ENCODE measurements at places on chromosomes 3 and 15. TPM values are rescaled to one million over a fixed set of nuclear protein-coding genes. Genes with fewer than 3 reads are reported as not detected.
A peak's percentile ranks its signal among the peaks of the same experiment; 100 is the strongest.

- H3K4me3 ChIP-seq, result no peak overlapping the region
- no peak overlapping the region for H3K27ac ChIP-seq
- H3K27me3 ChIP-seq, result no peaks in the 10 kb centered on the region
- H3K4me1 ChIP-seq, result no peaks in the 10 kb centered on the region
Measured at GRCh38 chr3:181292984-181293383, 303.4 kb upstream of the DNAJC19 start.

GRCh38 chr15:78162038-78162437, 12.9 kb downstream of the IDH3A start:
- no peaks in the 10 kb centered on the region for H3K4me1 ChIP-seq
- peaks cover 7% of the 10 kb centered on the region for H3K36me3 ChIP-seq
- no peak overlapping the region for H3K4me3 ChIP-seq
- no peak overlapping the region for H3K27ac ChIP-seq

DNA sequence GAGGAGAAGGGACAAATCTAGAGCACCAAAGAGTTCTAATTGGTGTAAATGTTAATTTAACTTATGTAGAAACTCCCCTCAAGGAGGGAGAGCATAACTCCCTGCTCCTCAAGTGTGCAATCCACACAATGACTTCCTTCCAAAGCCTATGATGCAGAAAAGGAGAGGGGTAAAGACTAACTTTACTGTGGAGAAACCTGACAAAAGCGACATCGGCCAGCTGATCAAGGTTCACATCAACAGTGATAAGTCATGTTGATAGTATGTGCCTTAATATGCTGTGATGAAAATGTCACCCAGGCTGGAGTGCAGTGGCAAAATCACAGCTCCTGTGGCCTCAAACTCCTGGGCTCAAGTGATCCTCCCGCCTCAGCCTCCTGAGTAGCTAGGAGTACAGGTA, 76.5 kb downstream of the TFDP2 start:
- no peak overlapping the region for H3K4me3 ChIP-seq
- H3K36me3 ChIP-seq, result no peaks in the 10 kb centered on the region
- no peaks in the 10 kb centered on the region for H3K27me3 ChIP-seq
- no peak overlapping the region for H3K27ac ChIP-seq
- DNase-seq, result no peak

- no peak overlapping the region for H3K4me3 ChIP-seq
- H3K4me1 ChIP-seq, result peaks cover 7% of the 10 kb centered on the region
Measured at GRCh38 chr3:39143051-39143885, 10.1 kb downstream of the CSRNP1 start.

PLD1 gene
- 41.3 TPM for total RNA-seq

DNA sequence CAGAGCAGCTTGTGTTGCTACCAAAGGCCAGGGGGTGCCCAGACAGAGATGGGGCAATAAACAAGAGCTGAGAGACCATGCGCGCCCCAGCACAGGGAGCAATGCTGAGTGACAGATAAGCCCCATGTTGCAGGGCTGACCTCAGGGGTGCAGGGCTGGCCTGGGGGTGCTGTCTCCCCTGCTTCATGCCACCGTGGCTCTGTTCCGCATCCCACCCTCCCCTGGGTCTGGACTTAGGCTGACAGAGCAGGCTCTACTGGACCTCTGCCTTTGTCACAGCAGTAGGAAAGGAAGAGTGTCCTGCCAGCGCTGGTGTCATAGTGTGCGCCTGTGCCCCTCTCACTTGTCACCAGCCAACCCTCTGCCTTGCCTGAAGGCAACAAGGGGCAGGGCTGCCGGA, 67.4 kb upstream of the IQSEC1 start:
- H3K36me3 ChIP-seq, result no peaks in the 10 kb centered on the region
- no peaks in the 10 kb centered on the region for H3K27me3 ChIP-seq
- DNase-seq, result peak; percentile 50
- no peaks in the 10 kb centered on the region for H3K4me1 ChIP-seq
- H3K4me3 ChIP-seq, result no peak overlapping the region

DNA sequence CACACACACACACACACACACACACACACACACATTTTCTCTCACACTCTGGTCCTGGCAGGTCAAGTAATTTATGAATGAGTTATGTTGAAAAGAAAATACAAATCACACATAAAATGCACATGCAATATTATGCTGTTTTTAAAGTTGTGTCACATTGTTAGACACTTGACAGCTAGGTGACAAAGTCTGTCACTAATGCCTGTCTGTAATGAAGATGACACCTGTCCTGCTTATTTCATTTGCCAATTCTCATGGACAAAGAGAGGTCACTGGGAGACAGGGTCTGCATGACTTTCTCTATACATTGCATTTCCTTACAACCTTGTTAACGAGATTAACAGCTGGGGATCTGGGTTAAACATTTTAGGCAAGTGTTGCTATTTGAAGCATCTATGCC, 71.2 kb downstream of the ARPP21 start:
- no peaks in the 10 kb centered on the region for H3K4me1 ChIP-seq
- H3K36me3 ChIP-seq, result no peaks in the 10 kb centered on the region
- H3K27ac ChIP-seq, result no peak overlapping the region
- H3K4me3 ChIP-seq, result no peak overlapping the region
- DNase-seq, result no peak

DNA sequence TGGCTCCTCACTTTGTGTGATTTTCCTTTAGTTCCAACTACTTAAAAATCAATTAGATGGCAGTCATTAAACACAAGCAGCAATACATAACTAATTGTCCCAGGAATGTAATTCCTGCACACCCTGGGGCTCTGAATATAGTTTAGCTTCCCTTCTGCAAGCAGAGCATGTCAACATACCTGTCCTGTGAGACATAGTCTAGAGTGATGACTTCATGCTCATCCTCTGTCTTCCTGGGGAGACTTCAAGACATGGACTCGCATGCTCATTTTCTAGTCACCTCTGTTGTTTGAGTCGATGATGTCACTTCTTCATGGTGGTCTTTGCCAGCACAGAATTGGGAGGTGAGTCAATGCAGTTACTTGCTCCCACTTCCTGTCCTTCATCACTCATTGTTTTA, 15.7 kb downstream of the C3orf52 start:
- no peak overlapping the region for H3K4me3 ChIP-seq
- no peak overlapping the region for H3K27ac ChIP-seq
- no peaks in the 10 kb centered on the region for H3K27me3 ChIP-seq
- H3K36me3 ChIP-seq, result peaks cover 8% of the 10 kb centered on the region
- H3K4me1 ChIP-seq, result peaks cover 3% of the 10 kb centered on the region

DNA sequence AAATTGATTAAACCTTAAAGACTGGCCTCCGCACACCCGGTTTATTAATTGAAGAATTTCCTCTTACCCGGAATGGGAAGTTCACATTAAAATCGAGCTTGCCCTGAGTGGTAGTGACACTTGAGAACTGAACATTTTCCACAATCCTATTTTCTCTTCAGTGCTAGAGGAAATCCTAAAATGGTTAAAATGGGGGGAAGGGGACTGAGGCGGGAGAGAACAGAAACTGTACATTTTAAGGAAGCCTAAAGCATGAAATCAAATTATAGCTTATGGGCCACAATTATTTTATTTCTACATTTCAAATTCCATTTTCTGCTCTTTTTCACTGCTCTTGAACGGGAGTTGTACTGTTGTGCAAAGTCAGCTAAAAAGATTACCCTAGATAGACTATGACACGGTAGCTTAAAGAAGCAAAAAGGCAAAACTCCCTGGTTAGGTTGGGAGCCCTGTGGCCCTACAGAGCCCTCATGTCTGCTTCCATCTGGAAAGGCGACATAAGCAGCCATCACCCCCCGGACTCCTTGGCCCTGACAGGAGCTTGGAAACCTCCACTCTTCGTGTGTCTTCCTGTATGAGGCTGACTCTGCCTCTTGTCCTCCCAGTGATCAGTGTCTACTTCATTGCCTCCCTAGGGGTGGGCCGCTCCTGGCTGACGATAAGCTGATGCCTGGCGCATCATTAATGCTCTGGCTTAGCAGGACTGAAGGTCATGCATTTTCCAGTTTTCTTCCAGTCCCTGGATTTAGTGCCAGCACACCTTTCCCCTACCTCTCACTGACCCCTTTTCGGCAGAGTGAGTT, 79.3 kb downstream of the EEFSEC start:
- no peaks in the 10 kb centered on the region for H3K27me3 ChIP-seq
- no peak overlapping the region for H3K4me3 ChIP-seq
- H3K27ac ChIP-seq, result no peak overlapping the region

PARP9 gene
- total RNA-seq, result 41.9 TPM

NLGN1 gene
- 15.5 TPM for total RNA-seq

- no peak overlapping the region for H3K27ac ChIP-seq
- no peaks in the 10 kb centered on the region for H3K27me3 ChIP-seq
- no peaks in the 10 kb centered on the region for H3K36me3 ChIP-seq
- no peak for DNase-seq
- H3K4me3 ChIP-seq, result no peak overlapping the region
Measured at GRCh38 chr3:7456386-7456785, 595.5 kb downstream of the GRM7 start.

GOLGA6B gene
- total RNA-seq, result not detected

UBA7 gene
- total RNA-seq, result 102 TPM

C3orf33 gene
- total RNA-seq, result 2.2 TPM

DNA sequence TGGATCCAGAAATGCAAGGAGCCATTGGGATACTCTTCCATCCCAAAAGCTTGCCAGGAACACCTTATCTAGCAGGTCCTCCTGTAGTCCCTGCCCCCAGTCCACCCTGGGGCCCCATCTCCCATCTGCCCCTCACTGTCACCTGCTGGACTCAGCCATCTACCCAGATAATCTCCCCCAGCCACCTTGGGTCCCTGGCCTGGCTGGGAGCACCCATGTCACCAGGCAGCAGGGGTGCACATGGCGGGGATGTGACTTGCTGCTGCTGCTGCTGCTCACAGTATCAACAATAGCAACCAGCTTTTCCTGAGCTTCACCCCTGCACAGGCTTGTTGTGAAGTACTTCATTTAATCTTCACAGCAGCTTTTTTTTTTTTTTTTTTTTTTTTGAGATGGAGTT, 12.6 kb downstream of the PTH1R start:
- H3K4me3 ChIP-seq, result no peak overlapping the region
- H3K4me1 ChIP-seq, result no peaks in the 10 kb centered on the region
- no peak overlapping the region for H3K27ac ChIP-seq
- no peak for DNase-seq
- no peaks in the 10 kb centered on the region for H3K27me3 ChIP-seq
- H3K36me3 ChIP-seq, result no peaks in the 10 kb centered on the region
